Right forelimb (tissue), 1 donor: ENCODE measurements at places on chromosomes 11 and 22.

DNA sequence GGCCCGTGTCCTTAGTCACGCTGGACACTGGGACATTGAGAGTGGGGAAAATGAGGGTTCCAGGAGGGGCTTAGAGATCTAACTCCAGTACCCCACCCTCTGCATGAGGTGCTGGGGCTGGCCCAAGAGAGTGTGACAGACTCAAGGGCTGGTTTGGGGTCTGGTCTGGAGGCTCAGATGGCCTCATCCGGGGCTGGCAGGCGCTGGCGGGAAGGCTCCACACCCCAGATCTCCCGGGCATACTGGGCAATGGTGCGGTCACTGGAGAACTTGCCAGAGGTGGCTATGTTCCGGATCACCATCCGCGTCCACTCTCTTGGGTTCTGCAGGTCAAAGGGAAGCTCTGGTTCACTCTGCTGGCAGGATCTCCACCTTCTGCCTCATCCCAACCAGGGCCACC is 2.5 kb upstream of the RASGRP2 start:
- DNase-seq, result no peak

DNA sequence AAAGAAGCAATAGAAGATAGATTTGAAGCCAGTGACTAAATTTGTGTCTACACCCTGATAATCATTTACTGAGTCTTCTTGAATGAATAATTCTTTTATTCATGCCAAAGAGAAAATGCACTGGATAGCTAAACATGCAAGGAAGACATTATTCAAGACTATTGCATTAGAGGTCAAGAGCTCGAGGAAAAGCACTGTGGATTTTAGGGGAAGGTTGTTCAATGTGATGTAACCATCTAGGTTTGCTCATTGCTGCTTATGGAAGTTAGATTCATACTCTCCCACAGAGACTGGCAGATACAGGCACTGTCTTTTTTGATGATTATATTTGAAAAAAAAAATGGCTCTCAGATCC is 682.1 kb downstream of the KCNA4 start:
- no peak for DNase-seq

DNA sequence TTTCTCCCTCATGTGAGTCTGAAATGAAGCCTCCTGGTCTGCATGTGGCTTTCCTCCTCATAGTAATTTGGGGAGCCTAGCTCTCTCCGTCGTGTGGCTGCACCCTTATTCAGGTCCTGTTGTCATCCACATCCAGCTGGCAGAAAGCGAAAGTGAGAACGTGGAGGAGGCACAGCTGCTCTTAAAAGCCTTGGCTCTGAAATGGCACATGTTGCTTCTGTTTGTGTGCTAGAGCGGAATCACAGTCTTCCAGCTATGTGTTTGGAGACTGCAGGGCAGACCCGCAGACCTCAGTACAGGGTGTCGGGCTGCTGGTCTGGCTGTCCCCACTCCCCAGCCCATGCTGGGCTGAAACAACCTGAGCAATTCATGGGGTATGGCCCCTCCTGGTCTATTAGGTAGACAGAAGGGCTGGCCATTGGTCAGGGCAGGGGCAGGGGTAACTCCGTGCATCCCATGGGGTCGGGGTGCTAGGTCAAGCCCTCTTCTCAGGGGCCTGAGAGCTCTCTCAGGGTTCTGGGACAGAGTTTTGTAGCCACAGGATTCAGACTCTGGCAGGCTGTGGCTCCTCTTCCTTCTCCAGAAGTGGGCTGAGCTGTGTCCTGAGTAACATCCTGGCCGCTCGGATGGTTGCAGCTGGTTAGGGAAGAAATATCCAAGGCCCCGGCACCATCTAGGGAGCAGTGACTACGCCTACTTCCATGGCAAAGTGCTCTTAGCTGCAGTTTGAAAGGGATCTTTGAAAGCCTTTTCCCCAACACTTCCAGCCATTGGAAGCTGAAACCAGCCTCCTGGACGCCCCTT is 50.6 kb downstream of the C11orf96 start:
- DNase-seq, result peak; percentile 55

GRCh38 chr11:61022311-61023085 is 51.0 kb downstream of the CD6 start:
- no peak for DNase-seq

DNA sequence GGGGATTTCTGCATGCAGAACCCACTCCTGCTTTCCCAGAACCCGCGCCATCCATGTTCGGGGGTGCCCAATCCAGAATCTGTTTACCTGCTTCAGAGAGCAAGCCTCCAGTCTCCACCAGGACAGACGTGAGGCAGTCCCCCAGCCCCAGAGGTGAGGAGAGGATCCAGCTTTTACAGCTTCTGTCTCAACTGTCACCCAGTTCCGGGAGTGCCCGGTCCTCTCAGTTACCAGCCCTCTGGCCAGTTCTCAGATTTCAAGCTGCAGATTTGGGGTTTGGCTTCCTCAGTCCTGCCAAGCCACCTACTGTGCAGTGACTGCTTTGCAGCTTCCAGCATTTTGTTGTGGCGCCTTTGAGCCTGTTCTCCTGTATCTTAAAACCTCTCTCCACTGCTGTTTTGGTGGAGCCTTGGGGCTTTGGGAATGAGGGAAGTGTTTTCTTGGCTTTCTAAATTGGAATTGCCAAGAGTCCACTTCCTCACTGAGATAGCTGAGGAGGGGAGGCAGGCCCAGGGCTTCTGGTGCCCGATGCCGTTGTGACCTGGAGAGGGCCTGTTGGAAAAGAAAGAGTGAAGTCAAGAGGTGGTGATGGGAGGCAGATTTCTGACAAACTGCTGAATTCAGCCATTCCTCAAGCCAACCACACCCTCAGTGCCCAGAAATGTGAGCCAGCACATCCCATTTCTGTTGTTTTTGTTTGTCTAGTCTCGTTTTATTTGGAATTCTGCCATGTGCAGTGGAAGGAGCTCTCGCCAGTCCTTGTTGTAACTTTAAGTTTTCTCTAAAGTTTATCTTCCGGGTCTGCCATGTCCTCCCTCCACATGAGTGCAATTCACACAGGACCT is 513.4 kb downstream of the TBC1D22A start:
- no peak for DNase-seq

DNA sequence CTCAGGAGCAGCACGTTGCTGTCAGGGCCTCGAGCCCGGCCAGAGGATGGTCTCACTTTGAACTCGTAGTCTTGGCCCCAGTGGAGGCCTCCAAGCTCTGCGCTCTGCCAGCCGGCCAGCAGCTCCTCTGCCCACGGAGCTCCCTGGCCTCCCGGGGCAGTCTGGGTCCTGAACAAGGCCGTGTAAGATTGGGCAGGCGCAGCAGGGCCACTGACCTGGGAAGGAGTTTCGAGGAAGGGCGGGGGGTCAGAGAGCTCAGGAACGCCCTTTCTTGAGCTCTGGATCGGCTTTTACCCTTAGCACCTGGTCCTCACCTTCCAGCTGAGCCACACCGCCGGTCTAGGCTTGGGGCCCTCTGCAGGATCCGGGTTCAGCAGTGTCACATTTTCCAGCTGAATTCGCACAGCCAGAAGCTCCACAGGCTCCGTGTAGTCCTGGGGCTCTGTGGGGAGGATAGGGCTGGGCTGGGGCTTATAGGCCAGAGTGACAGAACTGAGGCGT is 2.1 kb downstream of the ROBO4 start:
- DNase-seq, result no peak

- no peak for DNase-seq
Measured at GRCh38 chr11:76798671-76799065, 15.5 kb downstream of the TSKU start.

- no peak for DNase-seq
Measured at GRCh38 chr11:126281666-126282175, 1.2 kb upstream of the TIRAP start.

DNA sequence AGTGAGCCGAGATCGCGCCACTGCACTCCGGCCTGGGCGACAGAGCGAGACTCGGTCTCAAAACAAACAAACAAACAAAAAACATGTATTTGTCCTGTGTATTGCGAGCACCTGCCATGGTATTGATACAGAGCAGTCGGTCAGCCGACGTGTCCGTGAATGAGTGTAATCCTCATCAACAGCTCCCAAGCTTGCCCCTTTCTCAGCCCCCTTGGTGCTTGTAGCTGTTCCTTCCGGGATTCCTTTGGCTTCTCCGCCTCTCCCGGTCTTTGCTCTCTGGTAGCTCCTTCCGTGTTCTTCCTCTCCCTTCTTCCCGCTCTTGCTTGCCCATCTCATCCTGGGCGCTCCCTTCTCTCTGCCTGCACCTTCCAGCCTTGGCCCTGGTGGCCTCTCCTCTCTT is 10.9 kb downstream of the ZNF74 start:
- peak; percentile 11 for DNase-seq

DNA sequence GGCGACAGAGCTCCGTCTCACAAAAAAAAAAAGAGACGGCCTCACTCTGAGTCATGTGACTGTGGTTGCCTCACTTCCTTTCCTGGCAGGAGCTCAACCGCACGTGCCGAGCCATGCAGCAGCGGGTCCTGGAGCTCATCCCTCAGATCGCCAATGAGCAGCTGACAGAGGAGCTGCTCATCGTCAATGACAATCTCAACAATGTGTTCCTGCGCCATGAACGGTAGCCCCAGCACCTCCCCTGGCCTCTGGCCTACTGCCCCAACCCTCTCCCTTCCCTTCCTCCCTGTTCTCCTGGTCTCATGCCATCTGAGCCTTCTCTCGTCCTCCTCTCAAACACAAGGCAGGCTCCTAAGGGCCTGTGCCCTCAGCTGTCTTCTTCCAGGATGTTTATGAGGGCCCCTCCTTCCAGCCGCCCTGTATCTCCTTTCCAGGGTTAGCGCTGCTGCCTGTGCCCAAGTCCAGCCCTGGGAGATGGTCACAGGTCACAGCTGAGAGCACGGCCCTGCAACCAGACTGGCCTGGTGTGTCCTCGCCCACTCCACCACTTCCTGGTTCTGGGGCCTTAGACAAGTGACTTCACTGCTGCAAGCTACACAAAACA is 30.7 kb downstream of the TOM1 start:
- no peak for DNase-seq
